ENCODE measurements at places on chromosomes 12 and 14. TPM values are rescaled to one million over a fixed set of nuclear protein-coding genes. Genes with fewer than 3 reads are reported as not detected.

The ORMDL2 gene
- total RNA-seq, result 8.5 TPM

The PTGR2 gene
- 10.3 TPM for total RNA-seq

The MSI1 gene
- total RNA-seq, result not detected

The MYF6 gene
- not detected for total RNA-seq

The ITFG2 gene
- total RNA-seq, result 11.2 TPM

The NKX2-1 gene
- not detected for total RNA-seq

The NRL gene
- total RNA-seq, result 0.75 TPM

The MYBPC1 gene
- total RNA-seq, result not detected

The GPR162 gene
- 1.0 TPM for total RNA-seq

The TRPV4 gene
- 2.6 TPM for total RNA-seq

The CLEC9A gene
- total RNA-seq, result not detected

The C14orf119 gene
- total RNA-seq, result 52.5 TPM

The ZNF384 gene
- 20.0 TPM for total RNA-seq

The SLC38A4 gene
- 0.12 TPM for total RNA-seq

The LRTM2 gene
- total RNA-seq, result not detected

The MGAT4C gene
- total RNA-seq, result under 0.01 TPM

The CELA1 gene
- total RNA-seq, result not detected

The TMPRSS12 gene
- total RNA-seq, result not detected

The CHMP4A gene
- total RNA-seq, result 43.9 TPM

The SIX1 gene
- 0.20 TPM for total RNA-seq

The TAPBPL gene
- 18.6 TPM for total RNA-seq

The INHBC gene
- total RNA-seq, result not detected

The DLGAP5 gene
- 2.6 TPM for total RNA-seq

The KRT5 gene
- total RNA-seq, result 0.78 TPM

The EPYC gene
- total RNA-seq, result not detected

The KLHL33 gene
- not detected for total RNA-seq

The TESPA1 gene
- total RNA-seq, result not detected

The TMEM63C gene
- total RNA-seq, result not detected

The PRR4 gene
- not detected for total RNA-seq

The LUM gene
- 747 TPM for total RNA-seq

The MUCL1 gene
- not detected for total RNA-seq

The SMCO2 gene
- not detected for total RNA-seq

The TM7SF3 gene
- total RNA-seq, result 32.6 TPM

The PARP11 gene
- 4.5 TPM for total RNA-seq

The C12orf50 gene
- total RNA-seq, result not detected

The ACSM4 gene
- total RNA-seq, result not detected
